Left forelimb (tissue), 1 donor: ENCODE measurements at places on chromosomes 6 and 20.

DNA sequence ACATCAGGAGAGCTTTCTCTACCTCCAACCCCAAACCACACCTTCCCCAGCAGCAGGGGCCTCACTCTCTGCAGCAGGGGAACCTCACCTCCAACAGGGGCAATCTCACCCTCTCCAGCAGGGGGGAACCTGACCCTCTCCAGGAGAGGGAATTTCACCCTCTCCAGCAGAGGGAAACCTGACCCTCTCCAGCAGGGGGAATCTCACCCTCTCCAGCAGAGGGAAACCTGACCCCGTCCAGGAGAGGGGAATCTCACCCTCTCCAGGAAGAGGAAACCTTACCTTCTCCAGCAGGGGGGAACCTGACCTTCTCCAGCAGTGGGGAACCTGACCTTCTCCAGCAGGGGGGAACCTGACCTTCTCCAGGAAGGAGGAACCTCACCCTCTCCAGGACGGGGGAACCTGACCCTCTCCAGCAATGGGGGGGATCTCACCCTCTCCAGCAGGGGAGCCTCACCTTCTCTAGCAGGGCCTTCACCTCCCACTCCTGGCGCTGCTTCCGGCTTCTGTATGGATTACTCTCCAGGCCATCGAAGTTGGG, 3.1 kb downstream of the B3GALT4 start:
- no peak for DNase-seq

DNA sequence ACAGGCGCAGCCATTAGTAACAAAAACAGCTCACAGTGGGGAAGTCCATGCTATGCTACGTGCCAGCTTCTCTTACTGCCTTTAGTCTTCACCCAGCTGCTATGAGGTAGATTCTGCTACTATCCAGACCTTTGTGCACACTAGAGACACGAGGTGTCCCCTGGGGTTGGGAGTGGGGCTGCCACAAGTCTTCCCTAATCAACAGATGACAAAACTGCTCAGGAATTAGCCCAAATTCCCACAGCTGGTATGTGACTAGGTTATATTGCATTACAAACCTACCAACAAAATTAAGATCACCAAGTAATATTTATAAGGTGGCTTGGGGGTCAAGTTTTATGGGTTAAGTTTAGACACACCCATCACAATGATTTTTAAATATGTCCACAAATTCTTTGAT, 63.3 kb downstream of the PSMB1 start:
- DNase-seq: no peak

DNA sequence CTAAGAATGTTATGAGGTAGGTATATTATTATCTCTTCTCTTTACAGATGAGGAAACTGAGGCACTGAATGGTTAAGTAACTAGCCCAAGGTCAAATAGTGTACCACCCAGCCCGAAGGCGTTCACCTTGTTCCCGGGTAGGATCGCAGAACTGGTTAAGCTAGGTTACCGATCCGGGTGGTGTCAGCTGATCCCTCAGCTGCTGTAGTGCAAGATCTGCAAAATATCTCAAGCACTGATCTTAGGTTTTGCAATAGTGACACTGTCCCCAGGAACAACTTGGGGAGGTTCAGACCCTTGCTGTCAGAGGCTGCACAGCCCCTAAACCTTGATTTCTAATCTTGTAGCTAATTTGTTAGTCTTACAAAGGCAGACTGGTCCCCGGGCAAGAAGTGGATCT, 28.1 kb downstream of the SLC52A3 start:
- DNase-seq: no peak

- no peak for DNase-seq
Measured at GRCh38 chr6:45044510-45045252, 283.4 kb upstream of the RUNX2 start.

- DNase-seq: no peak
Measured at GRCh38 chr6:132973514-132973993, 159.2 kb downstream of the RPS12 start.

- DNase-seq: no peak
Measured at GRCh38 chr20:5621305-5621704, 128.9 kb upstream of the SHLD1 start.

GRCh38 chr6:73156793-73157767, 68.2 kb downstream of the KHDC1L start:
- no peak for DNase-seq

- DNase-seq: no peak
Measured at GRCh38 chr6:157023958-157024357, 246.8 kb downstream of the ARID1B start.

DNA sequence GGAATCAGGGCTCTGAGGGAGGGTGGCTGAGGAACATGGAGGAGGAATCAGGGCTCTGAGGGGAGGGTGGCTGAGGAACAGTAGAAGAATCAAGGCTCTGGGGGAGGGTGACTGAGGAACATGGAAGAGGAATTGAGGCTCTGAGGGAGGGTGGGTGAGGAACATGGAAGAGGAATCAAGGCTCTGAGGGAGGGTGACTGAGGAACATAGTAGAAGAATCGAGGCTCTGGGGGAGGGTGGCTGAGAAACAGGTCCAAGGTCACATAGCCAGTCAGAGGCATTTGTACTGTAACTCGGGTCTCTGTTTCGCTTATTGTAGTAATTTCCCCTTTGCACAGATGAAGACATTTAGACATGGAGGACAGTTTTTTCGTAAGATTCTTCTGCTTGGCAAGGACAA, 164.8 kb downstream of the SOBP start:
- DNase-seq: no peak

- DNase-seq: peak; percentile 64
Measured at GRCh38 chr6:10389739-10390494, 25.0 kb downstream of the TFAP2A start.

DNA sequence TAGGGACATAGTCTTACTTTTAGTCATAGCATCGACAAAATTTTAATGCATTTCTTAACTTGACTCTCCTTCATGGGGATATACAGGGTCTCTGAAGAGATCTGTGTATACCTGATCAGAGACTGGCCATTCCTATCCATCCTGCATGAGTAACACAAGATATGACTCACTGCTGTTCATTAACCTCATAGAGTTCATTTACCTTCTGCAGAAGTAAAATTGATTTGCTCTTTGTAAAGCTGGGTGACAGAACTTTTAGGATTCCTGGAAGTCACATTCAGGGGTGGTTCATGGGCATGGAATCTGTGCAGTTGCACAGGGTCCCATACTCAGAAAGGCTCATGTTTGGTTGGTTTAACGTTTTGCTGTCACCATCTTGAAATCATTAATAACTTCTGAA, 53.2 kb downstream of the PDE7B start:
- no peak for DNase-seq

DNA sequence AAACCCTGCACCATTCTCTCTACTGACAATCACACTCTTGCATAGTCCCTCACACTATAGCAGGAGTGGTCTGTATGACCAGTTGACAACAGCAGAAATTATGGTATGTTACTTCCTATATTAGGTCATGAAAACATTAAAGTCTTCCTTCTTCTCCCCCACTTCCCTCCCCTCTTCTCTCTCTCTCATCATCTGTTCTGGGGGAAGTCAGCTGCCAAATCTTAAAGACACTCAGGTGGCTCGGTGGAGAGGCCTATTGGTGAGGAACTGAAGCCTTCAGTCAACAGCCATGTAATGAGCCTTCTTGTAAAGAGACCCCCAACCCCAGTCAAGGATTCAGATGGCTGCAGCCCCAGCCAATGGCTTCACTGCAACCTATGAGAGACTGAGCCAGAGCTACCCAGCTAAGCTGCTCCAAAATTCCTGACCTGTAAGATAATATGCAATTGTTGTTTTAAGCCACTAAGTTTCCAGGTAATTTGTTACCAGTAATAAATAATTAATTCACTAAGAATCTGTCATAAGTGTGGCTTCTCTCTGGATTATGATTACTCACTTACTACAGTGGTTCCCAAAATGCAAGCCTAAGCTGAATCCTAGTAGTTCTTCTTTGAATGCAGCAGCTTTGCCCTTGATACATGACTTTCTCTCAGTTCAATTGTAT, 11.2 kb upstream of the TSBP1 start:
- no peak for DNase-seq
